Endodermal cell (in vitro differentiated cells): ENCODE measurements at places on chromosomes 1 and 21. TPM values are rescaled to one million over a fixed set of nuclear protein-coding genes. Genes with fewer than 3 reads are reported as not detected.

ENSA gene
- 266 to 360 TPM (median 286 TPM) in 3 replicates for total RNA-seq

DNA sequence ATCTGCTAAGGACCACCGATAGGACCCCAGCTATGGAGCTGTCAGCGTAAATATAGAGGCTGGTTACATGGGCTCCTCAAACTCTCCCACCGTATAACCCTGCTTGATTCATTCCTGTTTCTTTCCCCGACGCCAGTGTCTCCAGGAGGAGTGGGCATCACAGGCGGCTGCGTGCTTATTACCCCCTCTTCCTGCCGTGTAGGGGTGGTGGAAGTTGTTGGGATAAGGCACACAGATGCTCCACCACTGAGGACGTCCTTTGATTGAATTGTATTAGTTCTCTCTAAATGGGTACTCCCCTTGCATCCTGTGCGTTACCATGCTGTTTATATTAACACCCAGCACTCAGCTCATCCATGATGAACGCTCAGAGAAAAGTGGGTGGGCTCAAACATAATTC lies 104.6 kb downstream of the ZBTB18 start:
- H3K36me3 ChIP-seq = no peaks in the 10 kb centered on the region
- peak overlapping the region; percentile 54 for H3K27ac ChIP-seq
- DNase-seq = no peak
- H3K4me1 ChIP-seq = peaks cover 3% of the 10 kb centered on the region
- H3K4me3 ChIP-seq = no peak overlapping the region

FCRLA gene
- total RNA-seq = not detected in 2 replicates

TLCD4 gene
- total RNA-seq = 6.4 and 7.7 TPM in 2 replicates

- H3K36me3 ChIP-seq = no peaks in the 10 kb centered on the region
- no peaks in the 10 kb centered on the region for H3K27me3 ChIP-seq
- H3K4me1 ChIP-seq = no peaks in the 10 kb centered on the region
Observed at GRCh38 chr21:40680311-40680710, 166.6 kb downstream of the DSCAM start.

DNA sequence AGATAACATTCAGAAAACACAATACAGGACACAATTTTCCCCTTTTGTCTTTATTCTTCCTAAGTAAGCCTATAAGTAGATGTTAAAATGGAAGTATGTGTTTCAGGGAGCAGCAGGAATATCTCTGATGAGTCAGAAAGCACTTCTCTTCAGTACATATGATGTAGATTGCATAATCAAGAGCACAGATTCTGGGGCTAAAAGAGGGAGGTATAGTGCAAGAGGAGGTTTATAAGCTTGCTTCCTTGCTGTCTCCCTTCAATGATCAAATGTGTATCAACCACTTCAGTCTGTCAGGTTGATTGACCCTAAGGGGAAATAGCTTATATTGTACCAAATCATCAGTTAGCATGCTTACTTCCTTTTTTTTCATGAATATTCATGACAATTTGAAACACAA lies 822.8 kb downstream of the BRINP3 start:
- no peaks in the 10 kb centered on the region for H3K4me1 ChIP-seq
- H3K27me3 ChIP-seq = no peaks in the 10 kb centered on the region
- DNase-seq = no peak
- no peak overlapping the region for H3K4me3 ChIP-seq

DNA sequence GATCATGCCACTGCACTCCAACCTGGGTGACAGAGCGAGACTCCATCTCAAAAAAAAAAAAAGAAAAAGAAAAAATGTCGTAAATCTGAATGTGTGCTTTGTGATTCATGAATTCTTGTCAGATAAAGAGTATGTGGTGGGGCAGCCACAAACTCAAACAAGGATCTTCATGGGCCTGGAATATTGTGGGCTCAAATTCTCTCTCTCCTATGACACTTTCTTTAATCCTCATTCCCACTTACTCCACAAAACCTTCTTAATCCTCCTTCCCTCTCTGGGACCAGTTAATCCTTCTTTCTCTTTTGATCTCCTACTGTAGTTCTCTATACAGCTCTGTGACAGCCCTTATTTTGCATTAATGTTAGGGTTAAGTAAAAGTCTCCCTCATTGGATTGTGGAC lies 112.3 kb downstream of the AK5 start:
- H3K36me3 ChIP-seq = no peaks in the 10 kb centered on the region
- no peak overlapping the region for H3K27ac ChIP-seq
- H3K4me3 ChIP-seq = no peak overlapping the region
- no peaks in the 10 kb centered on the region for H3K27me3 ChIP-seq
- no peak for DNase-seq
